ENCODE measurements at places on chromosomes 13 and 19.

DNA sequence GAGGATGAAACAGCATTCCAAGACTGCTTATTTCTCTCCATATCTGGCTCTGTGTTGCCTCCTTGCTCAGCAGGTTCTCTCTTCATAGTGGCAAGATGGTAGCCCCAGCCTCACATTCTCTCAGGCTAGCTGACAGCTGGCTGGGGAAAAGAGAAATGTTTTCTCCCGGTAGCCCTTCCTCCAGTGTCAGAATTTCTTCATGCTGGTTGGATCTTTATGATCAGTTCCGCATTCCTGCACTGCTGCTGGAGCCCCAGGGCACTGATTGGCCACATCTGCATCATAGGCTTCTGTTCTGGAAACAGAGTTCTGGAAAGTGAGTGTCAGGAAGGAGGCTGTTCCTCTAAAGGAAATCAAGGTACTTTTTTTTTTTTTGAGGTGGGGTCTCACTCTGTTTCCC lies 24.6 kb downstream of the POP4 start:
- DNase-seq: no peak

GRCh38 chr19:39969681-39970424 lies 1.1 kb upstream of the PSMC4 start:
- no peak for DNase-seq

DNA sequence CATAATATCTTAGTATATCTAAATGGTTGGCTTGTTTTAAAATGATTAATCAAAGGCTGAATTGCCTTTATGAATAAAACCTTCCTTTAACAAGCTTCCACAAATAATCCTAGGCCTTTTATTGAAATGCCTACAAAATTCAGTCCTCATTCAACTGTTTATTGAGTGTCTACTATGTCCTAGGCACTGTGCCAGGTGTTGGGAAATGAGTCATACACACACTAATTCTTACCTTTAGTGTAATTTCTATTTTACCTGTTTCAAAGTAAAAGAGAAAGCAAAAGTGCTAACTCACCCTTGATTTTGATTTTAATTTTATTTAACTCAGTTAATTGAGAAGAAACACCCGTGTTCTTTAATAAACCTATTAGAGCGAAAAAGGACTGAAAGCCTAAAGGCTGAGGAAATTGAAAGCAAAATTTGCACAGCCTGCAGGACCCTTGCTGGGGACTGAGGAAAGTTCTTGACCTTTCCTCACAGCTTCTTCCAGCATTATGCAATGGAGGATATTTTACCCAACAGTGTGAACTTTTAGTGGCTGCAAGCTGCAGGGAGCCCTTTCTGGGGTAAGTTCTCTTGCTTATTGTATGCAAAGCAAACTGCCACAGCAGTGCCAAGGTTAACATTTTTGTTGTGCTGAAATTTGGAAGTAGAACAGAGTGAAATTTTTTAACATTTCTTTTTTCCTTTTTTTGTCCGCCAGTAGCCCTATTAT lies 83.1 kb downstream of the B3GLCT start:
- no peak for DNase-seq

- DNase-seq: no peak
Observed at GRCh38 chr13:64274481-64275217, 2859.0 kb upstream of the PCDH20 start.

DNA sequence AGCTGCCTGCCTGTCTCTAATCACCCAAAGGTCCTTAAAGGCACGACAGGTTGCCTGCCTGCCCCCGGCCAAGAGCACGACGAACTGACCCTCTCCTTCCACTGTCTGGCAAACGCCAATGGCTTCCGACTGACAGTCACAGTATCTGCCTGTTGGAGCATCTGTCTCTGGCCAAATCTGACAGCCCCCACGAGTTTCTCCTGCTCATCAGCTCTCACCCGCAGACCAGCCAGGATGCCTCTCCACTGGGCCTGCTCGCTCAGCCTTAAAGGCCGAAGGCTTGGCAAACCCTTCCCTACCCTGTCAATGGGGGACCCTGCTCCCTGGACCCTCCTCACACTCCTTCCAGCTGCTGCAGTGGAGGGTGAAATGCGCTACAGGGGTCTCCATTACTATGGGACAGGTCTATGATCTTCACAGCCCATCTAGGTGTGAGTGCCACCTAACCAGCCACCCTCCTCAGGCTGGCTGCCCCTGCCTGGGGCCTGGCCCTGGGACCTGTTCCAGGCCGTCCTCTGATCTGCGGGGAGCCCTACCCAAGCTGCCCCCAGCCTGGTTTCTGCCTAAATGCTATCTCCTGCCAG lies 932 bp downstream of the FAM83E start:
- no peak for DNase-seq

DNA sequence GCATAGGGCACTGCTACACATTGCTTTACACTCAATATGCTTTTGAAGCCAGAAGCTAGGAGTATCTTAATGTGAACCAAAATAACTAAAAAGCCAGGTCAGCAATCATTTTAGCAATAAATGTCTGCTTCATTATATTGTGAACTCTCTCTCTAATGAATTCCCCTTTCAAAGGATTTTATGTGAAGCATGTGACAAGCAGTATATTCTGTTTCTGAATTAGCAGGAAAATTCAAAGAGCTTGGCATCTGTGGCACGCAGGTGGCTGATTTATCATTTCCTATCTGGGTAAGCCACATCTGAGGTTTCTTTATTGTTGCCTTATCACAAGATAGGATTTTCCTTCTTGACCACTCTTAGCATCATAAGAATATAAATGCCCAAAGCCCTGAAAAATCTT lies 56.8 kb upstream of the KLF12 start:
- DNase-seq: no peak

- DNase-seq: no peak
Observed at GRCh38 chr13:39052944-39053343, 14.7 kb downstream of the NHLRC3 start.

GRCh38 chr19:10876459-10877240 lies 5.3 kb downstream of the CARM1 start:
- DNase-seq: no peak
